ENCODE measurements at places on chromosomes 2 and 18. TPM values are rescaled to one million over a fixed set of nuclear protein-coding genes. Genes with fewer than 3 reads are reported as not detected.

Gene NFATC1
- total RNA-seq, result 39.7 TPM

Gene RTKN
- total RNA-seq, result 0.36 TPM

Gene CENPA
- 37.9 TPM for total RNA-seq

Gene FTCDNL1
- total RNA-seq, result 1.2 TPM

Gene DCTN1
- total RNA-seq, result 110 TPM

Gene HOXD13
- not detected for total RNA-seq

Gene TUBA3E
- not detected for total RNA-seq

Gene CXCR4
- 97.6 TPM for total RNA-seq

Gene COL4A4
- 0.07 TPM for total RNA-seq

Gene LOXL3
- 1.9 TPM for total RNA-seq

Gene ZNF521
- total RNA-seq, result not detected

Gene QPCT
- total RNA-seq, result 0.18 TPM

Gene RSAD2
- 35.0 TPM for total RNA-seq

Gene SLC23A3
- total RNA-seq, result 2.1 TPM

Gene KANSL3
- total RNA-seq, result 56.5 TPM

Gene SCLY
- total RNA-seq, result 40.5 TPM

Gene TLX2
- total RNA-seq, result 1.1 TPM

Gene TYW5
- 9.9 TPM for total RNA-seq

Gene OLA1
- total RNA-seq, result 93.7 TPM

Gene PTGR3
- total RNA-seq, result 25.4 TPM

Gene CRYGC
- total RNA-seq, result not detected

Gene CCDC150
- total RNA-seq, result 9.0 TPM

Measured in T-helper 2 cell treated with Interferon-gamma antibody and Interleukin-4, amounts not matched to agents 100 ng/mL and 5 ng/mL, for 36 hours (primary cell).